ENCODE measurements at places on chromosomes 7 and 10.

GRCh38 chr7:994592-995308, 11.8 kb downstream of the CYP2W1 start:
- no peak for DNase-seq

GRCh38 chr10:14035506-14035905, 295.2 kb downstream of the FRMD4A start:
- DNase-seq, result no peak

GRCh38 chr10:35274498-35275060, 61.7 kb upstream of the CCNY start:
- no peak for DNase-seq

GRCh38 chr7:28362812-28363211, 49.5 kb upstream of the CREB5 start:
- no peak for DNase-seq

DNA sequence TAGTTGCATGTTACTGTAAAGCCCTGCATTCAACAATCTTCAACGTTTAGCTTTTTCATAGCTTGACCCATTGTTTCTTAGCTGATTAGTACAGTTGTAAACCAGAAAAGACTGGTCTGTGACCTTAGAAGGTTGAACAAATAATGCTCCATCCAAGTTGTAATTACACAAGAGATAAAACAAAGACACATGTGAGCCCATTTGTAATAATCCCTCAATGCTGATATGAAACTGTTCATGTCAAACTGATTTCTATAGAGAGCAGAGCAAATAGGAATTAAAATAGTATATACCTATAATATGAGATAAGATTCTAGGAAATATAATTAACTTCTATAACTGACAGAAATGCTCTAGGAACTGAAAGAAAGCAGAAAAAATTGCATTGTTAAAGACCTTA, 94.7 kb upstream of the SLC25A13 start:
- DNase-seq, result no peak

- no peak for DNase-seq
Observed at GRCh38 chr7:102066476-102066875, 220.2 kb upstream of the SH2B2 start.

- no peak for DNase-seq
Observed at GRCh38 chr7:36663481-36663880, 60.8 kb downstream of the AOAH start.

DNA sequence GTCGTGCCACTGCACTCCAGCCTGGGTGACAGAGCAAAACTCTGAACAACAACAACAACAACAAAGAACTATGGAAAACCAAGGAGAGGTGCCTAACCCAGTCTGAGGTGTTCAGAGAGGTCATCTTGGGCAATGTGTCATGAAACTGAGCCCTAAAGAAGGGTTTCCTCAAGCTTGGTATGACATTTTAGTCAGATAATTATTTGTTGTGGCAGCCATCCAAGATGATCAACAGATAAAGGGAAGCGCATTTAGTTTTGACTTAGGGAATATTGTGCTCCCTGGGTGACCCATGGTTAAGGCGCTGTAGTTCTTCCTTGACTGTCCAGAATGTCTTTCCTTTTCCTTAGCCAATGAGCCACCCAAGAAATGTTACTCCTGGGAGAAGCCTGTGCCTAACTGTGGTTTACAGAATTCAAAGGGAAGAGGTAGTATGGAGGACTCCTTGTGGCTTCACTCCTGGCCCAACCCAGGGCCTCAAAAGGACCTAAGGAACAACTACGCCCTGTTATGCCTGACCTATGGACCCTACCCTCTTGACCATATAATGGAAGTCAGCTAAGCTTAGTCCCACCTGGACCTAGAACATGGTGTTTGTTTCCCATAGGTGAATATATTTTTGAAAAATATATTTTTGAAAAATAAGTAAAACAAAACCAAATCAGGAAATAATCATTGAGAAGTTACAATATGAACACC, 42.4 kb downstream of the TPST1 start:
- no peak for DNase-seq

DNA sequence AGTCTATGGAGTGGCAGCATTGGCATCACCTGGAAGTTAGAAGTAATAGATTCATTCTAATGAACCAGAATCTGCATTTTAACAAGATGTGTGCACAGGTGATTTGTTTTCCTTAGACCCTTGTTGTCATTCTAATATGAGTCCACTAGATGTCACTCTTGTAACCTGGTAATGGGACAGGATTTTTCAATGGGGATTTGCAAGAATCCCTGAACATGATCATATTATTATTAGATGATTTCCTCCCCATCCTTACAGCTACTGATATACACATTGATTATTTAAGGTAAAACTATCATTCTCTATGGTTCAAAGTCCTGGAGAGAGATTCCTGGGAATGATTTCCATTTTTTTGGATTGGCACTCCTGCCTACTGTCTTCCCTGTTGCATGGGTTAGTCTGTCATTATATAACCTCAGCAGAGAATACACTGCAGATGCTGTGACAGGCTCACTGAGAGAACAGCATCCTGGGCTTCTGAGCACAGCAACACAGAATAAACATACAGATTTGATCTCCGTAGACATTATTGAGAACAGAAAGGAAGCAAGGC, 194.9 kb downstream of the SUGCT start:
- DNase-seq, result no peak

- DNase-seq, result no peak
Observed at GRCh38 chr10:117830787-117831212, 215.9 kb downstream of the RAB11FIP2 start.

Data from cortex of kidney (tissue), 1 donor.